ENCODE measurements at places on chromosomes 4 and X. TPM values are rescaled to one million over a fixed set of nuclear protein-coding genes. Genes with fewer than 3 reads are reported as not detected.

Gene USP9X
- polyA plus RNA-seq: 60.6 TPM

Gene ZIC3
- polyA plus RNA-seq: not detected

Gene UCHL1
- 13.8 TPM for polyA plus RNA-seq

GRCh38 chr4:55636656-55636999 is 530 bp upstream of the NMU start:
- H3K27me3 ChIP-seq: peaks cover 37% of the 10 kb centered on the region
- no peaks in the 10 kb centered on the region for H3K36me3 ChIP-seq
- no peak overlapping the region for H3K27ac ChIP-seq
- peak overlapping the region; percentile 32 for H3K4me3 ChIP-seq

DNA sequence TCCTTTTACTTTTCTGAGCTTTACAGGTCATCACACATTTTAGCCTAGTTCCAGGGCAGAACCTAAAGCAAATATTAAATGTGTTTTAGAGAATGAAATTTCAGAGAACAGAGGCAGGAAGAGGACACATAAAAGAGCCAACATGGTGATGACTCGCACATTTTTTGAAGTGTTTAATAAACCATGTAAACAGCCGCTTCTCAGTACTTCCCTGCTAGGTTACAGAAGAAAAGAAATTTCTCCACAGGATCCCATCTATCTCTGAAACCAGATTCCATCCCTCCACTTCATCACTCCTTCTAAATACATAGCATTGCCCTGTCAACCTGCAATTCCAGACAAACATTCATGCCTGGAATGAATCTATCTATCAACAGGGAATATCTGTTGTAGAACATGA is 949.5 kb upstream of the PCDH7 start:
- H3K4me3 ChIP-seq: no peak overlapping the region
- DNase-seq: no peak
- H3K27me3 ChIP-seq: no peaks in the 10 kb centered on the region
- H3K4me1 ChIP-seq: no peaks in the 10 kb centered on the region

GRCh38 chr4:18777190-18777930 is 755.8 kb upstream of the LCORL start:
- no peak for DNase-seq
- no peaks in the 10 kb centered on the region for H3K36me3 ChIP-seq
- no peak overlapping the region for H3K27ac ChIP-seq
- no peaks in the 10 kb centered on the region for H3K27me3 ChIP-seq
